ENCODE measurements at places on chromosomes 13 and 19.

- DNase-seq: no peak
Measured at GRCh38 chr19:35236638-35237400, 8.3 kb upstream of the FAM187B start.

GRCh38 chr19:9842834-9843625 is 7.9 kb downstream of the PIN1 start:
- DNase-seq: no peak

DNA sequence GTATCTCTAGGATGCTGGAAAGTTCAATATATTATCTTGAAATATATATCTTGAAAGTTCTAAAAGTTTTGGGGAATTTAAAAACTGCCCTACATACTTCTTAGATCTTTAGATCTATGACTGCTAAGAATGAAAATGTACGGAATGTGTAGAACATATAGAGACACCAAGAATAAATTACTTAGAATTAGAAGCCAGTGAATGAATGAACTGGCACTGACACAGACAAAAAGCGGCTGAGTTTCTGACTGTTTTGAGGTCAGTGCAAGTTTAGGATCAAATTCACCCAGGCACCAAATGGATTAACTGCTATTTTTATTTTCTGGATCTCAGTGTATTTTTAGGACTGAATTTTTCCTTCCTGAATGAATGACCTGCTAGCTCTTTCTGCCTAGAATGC is 411.2 kb downstream of the KCTD12 start:
- DNase-seq: no peak

DNA sequence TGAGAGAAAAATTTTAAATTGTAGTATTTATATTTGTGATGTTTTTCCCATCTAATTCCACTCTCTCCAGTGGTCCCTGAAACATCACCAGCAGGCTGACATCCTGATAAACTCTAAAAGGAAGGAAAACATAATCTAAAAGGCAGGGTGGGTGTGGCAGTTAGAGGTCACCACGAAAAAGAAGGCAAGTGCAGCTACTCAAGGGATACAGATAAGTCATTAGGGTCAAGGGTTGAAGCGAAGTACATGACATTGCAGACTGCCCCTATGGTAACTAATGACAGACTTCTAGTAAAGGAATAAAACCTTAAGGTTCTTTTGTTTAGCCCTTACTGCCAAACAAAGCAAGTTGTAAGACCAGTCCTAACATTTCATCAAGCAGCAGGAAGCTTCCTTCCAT is 6.0 kb upstream of the NEK3 start:
- no peak for DNase-seq

- no peak for DNase-seq
Measured at GRCh38 chr19:2101417-2102335, 5.0 kb downstream of the IZUMO4 start.

- DNase-seq: no peak
Measured at GRCh38 chr19:16807549-16808284, 21.5 kb upstream of the SIN3B start.

- no peak for DNase-seq
Measured at GRCh38 chr13:19810996-19811881, 28.5 kb upstream of the PSPC1 start.

GRCh38 chr13:29292045-29292444 is 303.4 kb downstream of the SLC7A1 start:
- no peak for DNase-seq

- DNase-seq: no peak
Measured at GRCh38 chr19:9727644-9728043, 40.9 kb downstream of the ZNF846 start.

GRCh38 chr13:44116562-44117332 is 237.0 kb downstream of the LACC1 start:
- no peak for DNase-seq

- no peak for DNase-seq
Measured at GRCh38 chr13:75761369-75761768, 125.2 kb downstream of the LMO7 start.

DNA sequence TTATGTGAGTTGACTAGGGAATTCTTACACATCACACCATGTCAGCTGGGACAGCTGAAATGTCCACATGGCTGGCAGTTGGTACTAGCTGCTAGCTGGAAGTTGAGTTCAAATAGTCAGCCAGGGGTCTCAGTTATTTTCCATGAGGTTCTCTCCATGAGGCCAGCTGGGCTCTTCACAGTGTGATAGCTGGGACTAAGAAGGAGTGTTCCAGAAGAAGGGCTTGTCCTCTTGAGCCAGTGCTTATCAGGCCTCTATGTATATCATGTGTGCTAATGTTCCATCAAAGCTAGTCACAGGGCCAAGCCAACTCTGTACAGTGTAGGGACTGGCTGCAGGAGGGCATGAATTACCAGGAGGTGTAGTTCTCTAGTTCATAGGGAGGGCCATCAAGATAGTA is 11.8 kb downstream of the USPL1 start:
- no peak for DNase-seq

DNA sequence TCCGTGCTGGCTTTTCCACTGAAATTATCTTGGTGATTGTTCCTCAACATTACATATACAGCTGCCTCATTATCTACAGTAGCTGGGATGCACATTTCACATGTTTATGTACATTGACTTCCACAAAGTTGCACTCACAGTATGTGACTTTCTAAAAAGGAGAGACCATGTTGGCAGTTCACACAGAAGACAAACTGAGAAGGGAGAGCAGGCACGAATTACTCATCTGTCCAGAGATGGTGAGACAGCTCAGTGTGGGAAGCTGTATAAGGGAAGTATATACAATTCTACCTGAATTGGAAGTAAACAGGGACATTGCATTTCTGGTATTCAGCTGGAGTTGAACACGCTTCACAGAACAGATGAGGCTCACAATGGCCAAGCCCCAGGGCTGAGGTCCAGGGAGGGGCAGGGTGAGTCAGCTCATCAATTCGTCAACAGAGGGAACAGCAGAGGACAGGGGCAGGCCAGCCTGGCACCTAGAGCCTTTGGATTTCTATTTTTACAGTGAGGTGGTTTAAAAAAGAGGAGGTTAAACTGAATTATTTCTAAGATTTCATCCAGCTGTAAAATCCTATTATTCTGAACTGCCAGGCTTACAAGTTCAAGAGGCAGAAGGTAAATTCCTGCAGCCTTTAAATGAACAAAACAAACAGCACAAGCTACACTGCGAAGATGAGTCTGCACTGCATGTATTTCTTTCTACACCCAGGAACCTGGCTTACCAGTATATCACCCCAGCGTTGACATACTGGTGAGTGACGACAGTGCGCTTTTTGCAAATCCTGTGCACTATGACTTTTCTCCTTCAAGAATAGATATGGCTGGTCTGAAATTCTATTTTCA is 9.8 kb downstream of the PARP4 start:
- no peak for DNase-seq

DNA sequence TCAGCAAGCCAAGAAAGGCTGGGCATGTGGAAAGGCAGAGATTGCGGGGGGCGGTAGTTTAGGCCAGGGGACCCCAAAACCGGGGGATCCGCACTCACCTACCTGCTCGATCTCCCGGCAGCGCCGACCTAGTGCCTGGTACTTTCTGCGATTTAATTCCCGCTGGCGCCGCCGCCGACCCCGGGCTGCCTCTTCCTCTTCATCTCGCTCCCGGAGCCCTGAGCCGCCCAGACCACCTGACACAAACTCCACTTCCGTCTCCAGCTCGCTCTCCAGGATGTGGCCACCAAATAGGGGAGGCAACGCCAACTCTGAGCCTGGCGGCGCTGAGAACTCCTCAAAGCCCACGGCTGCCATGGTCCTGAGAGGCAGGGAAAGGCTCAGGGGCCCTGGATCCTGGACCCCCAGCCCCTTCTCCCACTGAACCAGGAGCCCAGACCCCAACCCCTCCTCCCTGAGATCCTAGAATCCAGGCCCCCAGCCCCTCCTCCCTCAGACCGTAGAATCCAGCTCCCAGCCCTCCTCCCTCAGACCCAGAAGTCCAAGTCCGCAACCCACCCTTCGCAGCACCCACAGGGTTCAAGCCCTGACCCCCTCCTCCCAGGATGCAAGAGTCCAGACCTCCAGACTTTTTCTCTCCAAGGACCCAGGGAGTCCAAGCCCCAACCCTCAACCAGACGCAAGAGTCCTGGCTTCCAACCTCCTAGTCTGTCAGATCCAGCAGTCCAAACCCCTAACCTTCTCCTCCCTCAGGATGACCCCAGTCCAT is 933 bp downstream of the TFPT start:
- DNase-seq: no peak

DNA sequence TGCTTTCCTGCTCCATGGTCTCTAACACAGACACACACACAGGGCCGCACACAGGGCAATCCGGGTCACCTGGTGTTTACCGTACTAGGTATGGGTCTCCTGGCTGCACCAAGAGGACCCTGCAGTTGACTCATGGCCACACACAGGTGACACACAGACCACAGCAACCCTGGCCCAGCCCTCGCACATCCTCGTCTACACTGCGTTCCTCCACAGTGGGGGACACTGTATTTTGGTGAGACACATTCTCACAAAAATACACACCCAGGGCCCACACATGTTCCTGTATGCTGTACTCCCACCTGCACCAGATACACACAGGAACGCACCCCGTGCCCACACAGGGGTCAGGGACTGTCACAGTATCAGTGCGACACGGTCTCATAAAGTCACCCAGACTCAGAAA is 12.8 kb downstream of the PDE4A start:
- no peak for DNase-seq

GRCh38 chr19:33521480-33522370 is at the start of gene PEPD:
PEPD (minus strand) TSS chr19:33521791; CDS start chr19:33521760, 31 bp downstream.
- DNase-seq: peak; percentile 75

- no peak for DNase-seq
Measured at GRCh38 chr13:98843482-98843877, 91.0 kb upstream of the SLC15A1 start.

GRCh38 chr19:38849860-38850435 is at the start of gene HNRNPL:
HNRNPL (minus strand) TSS chr19:38849986; CDS start chr19:38849966, 20 bp downstream.
- DNase-seq: peak; percentile 99

DNA sequence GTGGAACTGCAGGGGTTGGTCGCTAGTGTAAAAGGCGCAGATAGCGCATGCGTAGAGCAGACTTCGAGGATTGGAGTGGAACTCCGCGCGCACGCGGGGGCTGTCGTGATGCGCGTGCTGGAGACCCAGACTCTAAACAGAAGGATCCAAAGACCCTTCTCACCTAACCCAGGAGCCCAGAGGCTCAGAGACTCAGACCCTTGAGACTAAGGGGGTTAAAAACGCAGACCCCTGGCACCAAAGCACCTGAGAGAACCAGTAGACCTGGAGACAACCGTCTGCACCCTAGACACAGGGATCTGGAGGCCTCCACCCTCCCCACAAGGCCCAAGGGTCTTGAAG is 567 bp upstream of the CTU1 start:
- peak; percentile 78 for DNase-seq

DNA sequence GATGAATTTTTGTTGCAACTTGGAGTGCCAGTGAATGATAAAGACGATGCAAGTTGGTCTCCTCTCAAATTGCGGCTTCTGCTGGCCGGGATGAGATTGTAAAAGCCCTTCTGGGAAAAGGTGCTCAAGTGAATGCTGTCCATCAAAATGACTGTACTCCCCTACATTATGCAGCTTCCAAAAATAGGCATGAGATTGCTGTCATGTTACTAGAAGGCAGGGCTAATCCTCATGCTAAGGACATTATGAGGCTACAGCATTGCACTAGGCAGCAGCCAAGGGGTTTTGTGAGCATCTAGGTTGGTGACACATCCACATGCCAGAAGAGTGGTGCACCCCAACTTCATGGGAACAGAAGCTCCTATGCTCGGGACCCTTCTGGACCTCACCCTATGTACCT is 22.2 kb upstream of the KLF5 start:
- no peak for DNase-seq

- no peak for DNase-seq
Measured at GRCh38 chr13:83216479-83217245, 665.6 kb downstream of the SLITRK1 start.

GRCh38 chr13:25738342-25739196 is 313.2 kb downstream of the SHISA2 start:
- DNase-seq: no peak

DNA sequence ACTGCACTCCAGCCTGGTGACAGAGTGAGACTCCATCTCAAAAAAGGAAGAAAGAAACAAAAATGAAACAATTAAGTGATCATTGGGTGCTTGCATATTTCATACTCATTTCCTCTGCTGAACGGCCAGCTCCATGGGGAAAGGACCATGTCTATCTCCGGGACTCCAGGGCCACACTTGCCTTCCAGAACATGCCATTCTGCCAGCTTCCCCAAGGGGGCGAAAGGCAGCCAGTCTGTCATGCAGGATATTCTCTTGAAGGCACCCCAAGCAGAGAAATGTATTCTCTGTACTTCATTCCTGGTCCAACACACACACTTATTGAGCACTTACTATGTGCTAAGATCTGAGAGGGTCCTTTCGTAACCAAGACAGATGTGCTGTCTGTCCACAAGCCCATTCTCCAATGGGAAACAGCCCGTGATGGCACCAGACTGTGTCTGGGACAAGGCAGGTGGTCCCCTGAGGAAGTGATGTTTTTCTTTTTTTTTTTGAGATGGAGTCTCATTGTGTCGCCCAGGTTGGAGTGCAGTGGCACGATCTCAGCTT is 10.2 kb upstream of the CARM1 start:
- DNase-seq: no peak

DNA sequence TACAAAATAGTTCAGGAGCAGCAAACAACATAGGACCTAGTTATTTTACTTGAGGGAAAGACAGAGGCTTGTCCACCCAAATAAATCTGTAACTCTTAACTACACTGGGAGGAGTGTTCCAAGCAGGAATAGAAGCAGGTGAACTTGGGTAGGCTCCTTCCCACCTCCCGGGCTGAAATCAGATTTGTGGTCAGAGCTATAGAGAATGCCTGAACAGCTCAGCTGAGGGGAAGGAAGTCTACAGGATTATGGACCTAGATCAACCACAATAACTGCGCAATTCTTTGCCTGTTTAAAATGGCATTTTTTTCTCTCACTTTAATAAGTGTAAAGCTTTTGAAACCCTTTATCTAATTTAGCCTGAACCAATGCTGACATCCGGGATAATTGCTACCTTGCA is 73.5 kb upstream of the IRS2 start:
- DNase-seq: no peak

DNA sequence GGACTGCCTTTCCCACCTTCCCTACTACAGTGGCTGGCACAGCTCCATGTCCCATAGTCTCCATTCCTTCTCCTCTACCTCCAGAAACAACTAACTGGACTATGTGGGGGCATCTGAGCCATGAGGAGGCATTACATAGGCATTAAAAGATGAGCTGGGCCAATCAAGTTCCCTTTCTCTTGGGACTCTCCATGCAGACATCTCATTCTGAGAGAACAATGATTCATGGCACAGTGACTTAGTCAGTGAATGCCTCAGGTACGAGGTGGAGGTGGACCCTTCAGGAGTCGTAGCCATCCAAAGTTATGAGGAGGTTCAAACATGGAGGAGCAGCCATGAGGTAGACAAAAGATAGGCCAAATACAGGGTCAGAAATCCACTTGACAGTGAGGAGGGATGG is 70.0 kb downstream of the GPC6 start:
- DNase-seq: no peak

Data from activated naive CD4-positive, alpha-beta T cell (primary cell).